AML-193 (cell line): ENCODE measurements at places on chromosomes 5 and 9.

DNA sequence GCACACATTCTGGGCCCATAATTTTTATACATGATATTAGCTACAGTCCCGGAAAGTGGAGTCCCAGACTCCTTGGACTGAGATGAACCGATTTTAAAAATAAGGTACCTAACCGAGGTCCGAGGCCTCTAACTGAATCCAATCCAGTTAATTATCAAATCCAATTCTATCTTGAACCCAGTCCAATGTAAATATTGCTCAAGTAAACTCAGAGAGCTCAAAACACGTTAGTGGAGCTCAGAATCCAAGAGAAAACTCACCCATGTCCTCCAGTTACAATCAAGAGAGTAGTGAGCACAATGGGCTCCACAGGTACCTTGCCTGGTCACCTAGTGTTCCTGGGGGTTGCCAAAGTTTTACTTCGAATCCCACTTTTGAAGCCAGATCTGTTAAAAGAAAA is 37.9 kb upstream of the DIRAS2 start:
- DNase-seq, result no peak

DNA sequence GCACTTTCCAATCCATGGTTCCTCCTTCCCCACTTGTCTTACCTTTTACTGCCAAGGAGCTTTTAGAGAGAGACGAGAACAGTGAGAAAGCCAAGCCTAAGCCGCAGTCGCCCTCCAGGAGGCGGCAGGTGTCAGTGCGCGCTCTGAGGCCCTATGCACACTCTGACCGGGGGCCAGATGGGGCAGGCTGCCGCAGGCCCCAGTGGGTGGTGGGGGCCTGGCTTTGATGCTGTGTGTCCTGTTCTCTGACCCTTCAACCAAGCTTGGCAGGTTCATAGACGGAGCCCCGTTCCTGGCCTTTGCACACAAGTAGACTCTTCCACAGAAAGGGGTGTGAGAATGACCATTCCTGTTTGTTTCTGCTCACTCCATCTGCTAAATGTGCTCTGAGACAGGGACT is 77.3 kb downstream of the WNK2 start:
- no peak for DNase-seq

- DNase-seq, result no peak
Measured at GRCh38 chr9:123742009-123742767, 187.7 kb downstream of the DENND1A start.

- DNase-seq, result no peak
Measured at GRCh38 chr9:99954819-99955218, 48.4 kb downstream of the STX17 start.

GRCh38 chr9:104068546-104068945 is 25.6 kb upstream of the SMC2 start:
- DNase-seq, result no peak

DNA sequence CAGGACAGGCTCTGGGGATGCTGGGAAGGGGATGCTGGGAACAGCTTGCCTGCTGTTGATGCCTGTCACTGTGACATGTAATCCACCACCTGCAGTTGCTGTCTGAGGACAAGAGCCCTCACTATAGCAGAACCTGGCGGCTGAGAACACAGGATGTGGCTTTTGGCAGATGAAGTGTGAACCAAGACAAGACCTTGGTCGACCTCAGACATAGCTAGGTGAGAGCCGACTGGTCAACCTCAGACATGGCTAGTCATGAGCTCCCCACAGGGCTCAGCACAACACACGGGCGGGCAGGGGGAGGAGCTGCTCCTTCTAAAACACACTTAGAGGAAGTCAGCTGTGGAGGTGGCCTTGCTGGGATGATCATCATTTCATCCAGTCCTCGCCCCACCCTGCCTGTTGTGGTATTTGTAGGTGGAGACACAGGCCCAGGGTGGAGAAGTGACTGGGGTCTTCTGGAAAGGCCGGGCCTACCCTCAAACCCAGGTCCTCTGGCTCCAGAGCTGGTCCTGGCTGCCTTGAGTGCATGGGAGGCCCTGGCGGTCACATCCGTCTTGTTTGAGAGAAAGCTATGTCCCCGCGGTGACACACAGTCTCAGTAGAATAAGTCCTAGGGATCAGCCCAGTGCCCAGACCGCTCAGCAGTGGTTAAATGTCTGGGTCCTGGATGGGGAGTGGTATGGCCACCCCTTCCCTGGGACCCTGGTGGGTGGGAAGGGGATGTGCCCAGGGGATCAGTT is 6.1 kb downstream of the SUSD3 start:
- peak; percentile 89 for DNase-seq

GRCh38 chr5:85512896-85513295 is 1104.8 kb upstream of the COX7C start:
- DNase-seq, result no peak

DNA sequence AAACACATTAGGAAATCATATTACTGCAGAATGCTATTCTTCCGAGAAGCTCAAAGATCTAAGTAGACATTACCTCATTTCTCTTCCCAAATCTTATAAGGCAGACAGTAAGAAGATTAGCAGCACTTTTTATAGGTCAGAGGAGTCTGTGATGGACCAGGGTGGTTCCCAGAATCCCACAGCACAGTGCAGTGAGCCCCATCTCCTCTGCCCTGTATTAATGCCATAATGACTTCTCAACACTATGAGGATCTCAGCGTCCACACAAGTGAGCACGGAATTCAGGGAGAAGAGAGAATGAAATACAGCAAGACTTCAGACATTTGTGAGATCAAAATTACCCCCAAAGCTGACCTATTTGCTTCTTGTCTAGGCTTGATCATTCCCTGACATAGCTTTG is 49.9 kb downstream of the PRUNE2 start:
- DNase-seq, result no peak

- peak; percentile 75 for DNase-seq
Measured at GRCh38 chr5:35884191-35884769, 27.6 kb downstream of the IL7R start.

DNA sequence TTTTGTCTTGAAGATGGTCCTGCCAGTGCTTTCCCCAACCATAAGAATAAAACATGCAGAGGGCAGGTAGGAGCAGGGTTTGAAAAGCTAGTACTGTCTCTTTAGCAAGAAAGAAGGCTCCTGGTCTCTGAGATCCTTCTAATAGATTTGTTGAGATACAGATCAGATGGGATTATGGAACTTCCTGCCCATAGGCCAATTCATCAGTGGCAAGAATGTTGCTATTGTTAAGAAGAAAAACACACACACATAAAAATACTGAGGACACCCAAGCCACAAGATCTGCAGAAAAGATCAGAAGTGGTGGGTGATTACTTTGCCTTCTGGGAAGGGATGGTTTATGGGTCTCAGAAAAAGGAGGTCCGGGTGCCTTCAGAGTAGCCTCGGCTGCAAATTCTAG is 59.8 kb downstream of the TNC start:
- DNase-seq, result no peak

- no peak for DNase-seq
Measured at GRCh38 chr5:112772124-112772523, 34.4 kb downstream of the APC start.

- no peak for DNase-seq
Measured at GRCh38 chr5:138737494-138738265, 15.5 kb upstream of the CTNNA1 start.

- DNase-seq, result no peak
Measured at GRCh38 chr9:35798658-35799374, 7.4 kb downstream of the NPR2 start.
